Foreskin fibroblast (primary cell): ENCODE measurements at places on chromosomes 11 and 22.
A peak's percentile ranks its signal among the peaks of the same experiment; 100 is the strongest.

DNA sequence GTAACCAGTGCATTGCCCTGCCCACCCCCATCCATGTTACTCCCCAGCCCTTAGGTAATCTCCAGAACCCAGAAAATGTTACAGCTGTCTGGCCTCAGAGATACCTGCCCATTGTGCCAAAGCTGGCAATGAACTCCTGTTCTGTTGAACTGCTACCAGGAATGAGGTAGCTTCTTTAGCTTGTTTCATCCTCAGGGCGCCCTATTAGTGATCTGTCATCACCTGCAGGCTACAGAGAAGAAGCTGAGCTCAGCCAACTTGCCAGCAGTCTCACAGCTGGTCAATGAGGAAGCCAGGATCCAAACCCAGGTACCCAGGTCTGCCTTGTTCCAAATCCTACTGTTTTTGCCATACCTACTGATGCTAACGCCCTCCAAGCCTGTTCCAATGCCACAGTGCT, 88.7 kb downstream of the GALNT18 start:
- DNase-seq: no peak

- no peak for DNase-seq
These were observed 153.0 kb upstream of the TIMP3 start for GRCh38 chr22:32648486-32648885.

GRCh38 chr22:19121631-19122142, 525 bp downstream of the DGCR2 start:
- no peak for DNase-seq

DNA sequence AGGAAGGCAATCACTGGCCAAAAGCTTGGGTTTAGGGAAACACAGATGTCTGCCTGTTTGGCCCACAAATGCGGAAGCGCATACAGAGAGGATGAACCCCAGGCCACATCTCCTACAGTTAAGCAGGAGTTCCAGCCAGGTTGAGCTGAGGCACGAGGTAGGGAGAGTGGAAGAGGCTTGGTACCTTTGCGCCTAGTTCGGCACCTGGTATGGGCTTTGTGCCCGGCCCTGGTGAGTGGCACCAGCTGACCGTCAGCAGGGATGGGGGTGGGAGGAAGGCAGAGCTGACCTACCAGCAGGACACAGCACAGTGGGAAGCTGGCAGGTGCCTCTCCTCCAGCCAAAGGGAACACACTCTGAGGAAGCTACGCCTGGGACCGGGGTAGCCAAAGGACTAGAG, 57.6 kb downstream of the KCNC1 start:
- DNase-seq: no peak

DNA sequence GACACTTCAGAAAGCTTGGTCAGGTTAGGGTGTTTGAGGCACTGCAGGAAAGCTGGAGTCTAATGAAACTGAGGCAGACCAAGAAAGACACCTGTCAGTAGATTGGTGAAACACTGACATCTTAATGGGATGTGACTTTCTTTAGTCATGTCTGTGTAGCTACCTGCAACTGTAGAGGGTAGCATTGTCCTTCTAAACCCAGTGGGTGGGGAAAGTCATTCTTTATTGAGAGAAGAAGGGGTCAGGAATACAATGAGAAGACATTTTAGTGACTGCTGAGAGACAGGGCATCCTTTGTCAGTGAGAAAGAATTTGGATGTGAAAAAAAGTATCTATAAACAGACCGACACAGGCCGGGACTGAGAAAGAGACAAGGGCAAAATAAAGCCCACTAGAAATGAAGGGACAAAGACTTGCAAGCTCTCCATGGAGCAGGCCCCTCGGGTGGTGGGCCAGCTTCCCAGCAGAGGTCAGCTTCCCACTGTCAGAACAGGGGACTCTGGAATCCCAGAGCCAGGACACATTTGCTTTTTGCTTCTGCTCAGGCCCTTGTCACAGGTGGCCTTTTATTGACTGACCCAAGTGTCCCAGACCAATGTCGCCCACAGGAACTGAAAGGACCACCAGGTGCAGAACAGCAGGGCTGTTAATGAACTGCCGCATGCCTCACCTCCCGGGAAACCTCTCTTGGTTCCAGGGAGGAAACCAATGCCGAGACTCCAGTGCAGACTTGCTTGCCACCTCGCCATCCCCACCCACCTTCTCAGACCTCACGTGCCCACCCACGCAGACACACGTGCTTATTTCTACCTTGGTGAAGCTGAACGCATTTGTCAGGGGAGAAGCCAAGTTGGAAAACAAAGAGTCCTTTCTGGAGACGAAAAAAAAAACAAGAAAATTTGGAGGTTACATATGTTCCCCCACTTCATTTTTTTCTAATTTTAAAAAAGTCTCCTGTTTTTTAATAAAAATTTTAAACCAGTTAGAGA, 212.8 kb downstream of the TENM4 start:
- DNase-seq: no peak

DNA sequence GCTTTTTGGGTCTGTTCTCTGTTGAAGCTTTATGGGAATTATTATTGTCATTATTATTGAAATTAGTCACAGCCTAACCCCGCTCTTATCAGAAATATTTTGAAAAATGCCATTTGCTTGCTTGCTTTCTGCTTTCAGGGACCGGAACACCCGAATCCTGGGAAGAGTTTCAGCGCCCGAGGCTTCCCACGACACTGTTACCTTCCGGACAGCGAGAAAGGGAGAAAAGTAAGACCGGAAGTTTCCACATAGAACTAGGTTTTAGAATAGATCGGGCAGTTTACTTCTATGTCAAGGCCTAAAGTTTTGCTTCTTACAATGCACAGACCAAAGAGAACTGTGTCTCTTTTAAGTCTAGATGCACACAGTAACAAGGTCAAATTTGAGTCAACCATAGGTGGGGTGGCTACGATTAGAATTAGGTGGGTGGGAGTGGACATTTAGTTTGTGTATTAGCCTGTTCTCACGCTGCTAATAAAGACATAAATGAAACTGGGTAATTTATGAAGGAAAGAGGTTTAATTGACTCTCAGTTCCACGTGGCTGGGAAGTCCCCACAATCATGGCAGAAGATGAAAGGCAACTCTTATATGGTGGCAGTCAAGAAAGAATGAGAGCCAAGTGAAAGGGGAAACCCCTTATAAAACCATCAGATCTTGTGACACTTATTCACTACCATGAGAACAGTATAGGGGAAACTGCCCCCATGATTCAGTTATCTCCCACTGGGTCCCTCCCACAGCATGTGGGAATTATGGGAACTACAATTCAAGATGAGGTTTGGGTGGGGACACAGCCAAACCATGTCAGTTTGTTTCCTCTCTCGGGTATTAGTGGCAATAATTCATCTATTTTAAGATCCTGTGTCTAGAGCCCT, 12.9 kb downstream of the MPEG1 start:
- DNase-seq: no peak

GRCh38 chr11:119100246-119100970, 1.2 kb downstream of the DPAGT1 start:
- no peak for DNase-seq

DNA sequence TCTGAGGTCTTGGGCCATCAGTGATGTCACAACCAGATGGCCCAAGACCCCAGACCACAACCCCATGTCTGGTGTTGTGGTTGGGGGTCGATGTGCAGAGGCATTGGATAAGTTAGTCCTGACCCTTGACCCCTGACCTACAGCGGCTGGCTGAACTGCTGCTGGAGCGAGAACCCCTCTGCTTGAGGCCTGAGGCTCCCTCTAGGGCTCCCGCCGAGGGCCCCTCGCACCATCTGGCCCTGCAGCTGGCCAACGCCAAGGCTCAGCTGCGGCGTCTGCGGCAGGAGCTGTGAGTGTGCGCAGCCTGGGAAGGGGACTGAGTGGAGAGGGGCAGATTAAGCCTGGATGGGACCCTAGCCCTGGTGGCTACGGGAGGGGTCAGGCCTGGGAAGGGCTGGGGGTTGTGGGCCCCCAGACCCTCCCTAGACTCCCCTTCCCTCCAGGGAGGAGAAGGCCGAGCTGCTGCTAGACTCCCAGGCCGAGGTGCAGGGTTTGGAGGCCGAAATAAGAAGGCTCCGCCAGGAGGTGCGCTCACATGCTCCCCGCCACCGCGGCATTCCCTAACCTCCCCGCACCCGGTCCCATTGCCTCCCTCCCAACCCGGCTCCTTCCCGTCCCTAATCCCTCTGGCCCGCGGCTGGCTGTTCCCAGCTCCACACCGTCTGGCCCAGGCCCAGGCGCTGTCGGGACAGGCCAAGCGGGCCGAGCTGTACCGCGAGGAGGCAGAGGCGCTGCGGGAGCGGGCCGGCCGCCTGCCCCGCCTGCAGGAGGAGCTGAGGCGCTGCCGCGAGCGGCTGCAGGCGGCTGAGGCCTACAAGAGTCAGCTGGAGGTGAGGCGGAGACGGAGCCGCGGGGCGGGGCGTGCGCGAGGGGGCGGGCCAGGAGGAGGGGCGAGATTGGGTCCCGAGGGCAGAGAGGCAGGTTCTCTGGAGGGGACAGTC, 2.1 kb downstream of the CCDC88B start:
- peak; percentile 86 for DNase-seq

- DNase-seq: no peak
These were observed 44.9 kb downstream of the WNT11 start for GRCh38 chr11:76161261-76161961.

- no peak for DNase-seq
These were observed 149.6 kb downstream of the C11orf91 start for GRCh38 chr11:33551051-33551450.

DNA sequence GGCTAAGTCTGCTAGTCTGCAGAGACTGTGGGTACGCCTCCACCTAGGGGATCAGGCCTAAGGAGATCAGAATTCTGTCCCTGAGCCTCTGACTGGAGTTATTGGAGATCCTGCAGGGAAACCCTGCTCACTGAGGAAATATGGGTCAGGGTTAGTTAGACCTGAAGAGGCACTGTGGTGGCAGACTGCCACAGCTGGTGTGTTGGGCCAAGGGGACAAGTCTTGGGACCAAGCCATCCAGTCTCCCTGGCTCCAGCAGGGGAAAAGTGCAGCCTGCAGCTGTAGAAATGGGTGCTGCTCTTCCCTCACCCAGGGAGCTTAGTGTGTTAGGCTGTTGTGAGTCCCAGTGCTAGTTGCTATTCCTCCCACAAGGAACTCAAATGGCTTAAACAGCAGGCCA, 334.8 kb upstream of the LARGE1 start:
- DNase-seq: no peak

DNA sequence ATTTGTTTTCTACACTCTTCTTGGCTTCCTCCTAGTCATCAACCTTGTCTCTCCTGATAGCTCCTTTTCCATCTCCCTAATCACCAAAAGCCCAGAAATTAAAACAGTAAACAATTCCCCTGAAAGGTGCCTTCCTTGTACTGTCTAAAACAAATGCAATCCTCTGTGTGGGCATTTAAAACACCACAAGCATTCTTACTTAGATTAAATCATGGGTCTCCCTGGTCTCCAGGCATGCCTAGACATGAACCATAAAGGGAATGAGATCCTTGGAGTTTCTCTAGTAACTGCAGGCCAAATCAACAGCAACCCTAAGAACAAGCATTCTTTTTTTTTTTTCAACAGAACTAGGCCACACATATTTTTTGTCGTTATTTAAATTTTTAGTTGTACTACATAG, 1.9 kb downstream of the BTG4 start:
- DNase-seq: no peak

DNA sequence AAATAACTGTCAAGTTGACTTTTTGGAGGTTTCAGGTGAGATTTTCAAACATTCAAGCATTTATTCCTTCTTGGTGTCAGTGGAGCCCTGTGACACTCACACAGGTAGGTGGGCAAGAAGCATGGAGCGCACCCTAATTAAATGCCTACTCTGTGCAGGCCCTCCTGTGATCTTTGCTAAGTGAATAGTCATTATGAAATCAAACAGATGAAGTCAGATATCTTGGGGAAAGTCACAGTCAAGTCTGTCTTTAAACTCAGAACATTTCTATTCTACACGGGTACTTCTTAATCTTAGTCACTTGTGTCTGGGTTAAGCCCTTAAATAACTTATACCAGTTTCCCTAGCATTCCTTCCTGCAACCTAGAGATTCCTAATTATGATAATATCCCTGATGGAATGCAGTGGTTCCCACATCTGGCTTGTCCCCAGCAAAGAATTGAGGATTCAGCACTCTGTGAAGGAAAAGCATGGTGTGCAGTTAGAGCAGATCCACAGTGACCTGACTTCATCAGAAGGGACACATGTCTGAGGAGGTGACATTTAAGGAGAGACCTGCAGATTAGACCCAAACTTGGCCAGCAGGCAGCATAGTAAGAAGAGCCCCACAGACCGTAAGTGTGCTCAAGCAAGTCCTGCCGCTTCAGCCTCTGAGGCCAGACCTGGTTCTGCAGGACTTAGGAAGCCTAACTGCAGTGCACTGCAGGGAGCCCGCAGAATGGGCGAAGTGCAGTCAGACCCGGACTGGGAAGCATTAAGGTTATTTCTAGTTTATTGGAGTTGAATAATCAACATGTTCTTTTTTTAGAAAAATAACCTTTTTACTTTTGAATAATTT, 85.3 kb upstream of the GAL start:
- DNase-seq: no peak

DNA sequence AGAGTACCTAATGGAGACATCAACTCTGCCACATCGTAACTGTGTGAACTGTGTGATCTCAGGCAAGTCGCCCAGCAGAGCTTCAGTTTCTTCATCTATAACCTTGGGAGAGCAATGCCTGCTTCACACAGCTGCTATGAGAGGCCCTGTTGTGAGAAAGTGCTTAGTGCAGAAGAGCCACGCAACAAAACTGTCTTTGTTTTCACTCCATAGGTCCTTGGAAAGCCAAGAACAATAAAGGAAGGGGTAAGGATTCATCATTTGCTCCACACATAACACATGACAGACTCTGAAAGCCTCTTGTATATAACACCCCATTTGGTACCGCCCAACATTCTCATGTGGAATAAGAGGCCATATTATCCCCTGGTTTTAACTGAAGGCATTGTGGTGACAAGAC, 231.9 kb upstream of the ISX start:
- DNase-seq: no peak

GRCh38 chr22:37662039-37662438, 3.5 kb downstream of the PDXP start:
- DNase-seq: no peak

GRCh38 chr11:69492201-69492991, 10.9 kb downstream of the LINC01488 start:
- no peak for DNase-seq

DNA sequence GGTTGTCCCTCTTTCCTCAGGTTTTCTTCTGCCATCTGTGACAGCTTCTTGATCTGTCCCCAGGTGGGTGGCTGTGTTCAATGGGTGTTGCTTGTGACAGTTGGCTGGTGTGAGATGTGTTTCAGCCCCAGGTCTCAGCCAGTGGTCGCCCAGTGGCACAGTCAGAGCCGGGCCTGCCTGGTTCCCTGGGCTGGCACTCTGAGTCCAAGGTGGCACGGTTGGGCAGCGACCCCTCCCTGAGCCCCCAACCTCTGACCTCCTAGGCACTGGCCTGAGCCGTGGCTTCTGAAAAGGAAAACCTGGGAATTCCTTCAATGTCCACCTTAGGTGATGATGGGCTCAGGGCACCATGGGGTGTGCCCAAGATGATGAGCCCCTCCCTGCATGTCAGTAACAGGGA, 14.0 kb upstream of the PRODH start:
- DNase-seq: no peak
